HuH-7 (cell line): ENCODE measurements at places on chromosomes 2 and 18.

- no peak for DNase-seq
These were observed 24.6 kb downstream of the ITGB6 start for GRCh38 chr2:160175169-160176134.

DNA sequence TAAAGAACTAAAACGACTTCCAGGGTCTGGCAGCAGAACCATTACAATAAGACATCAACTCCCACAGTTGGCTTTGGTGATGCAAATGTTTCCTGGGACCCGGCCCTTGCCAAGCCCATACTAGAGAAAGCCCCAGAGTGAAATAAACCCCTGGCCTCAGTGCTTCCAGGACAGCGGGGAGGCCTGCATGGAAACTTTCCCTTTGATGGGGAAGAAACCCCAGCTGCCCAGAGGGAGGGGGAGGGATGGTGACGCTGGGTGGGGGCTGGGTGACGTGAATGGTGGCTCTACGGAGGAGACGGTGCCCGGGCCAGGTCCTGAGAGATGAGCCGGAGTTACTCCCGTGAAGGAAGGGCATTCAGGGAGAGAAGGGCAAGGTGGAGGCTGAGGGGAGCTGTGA lies 27.5 kb downstream of the INHBB start:
- no peak for DNase-seq

- no peak for DNase-seq
These were observed 127.7 kb upstream of the CHST9 start for GRCh38 chr18:27312853-27313252.

GRCh38 chr2:97812931-97813330 lies 99.6 kb downstream of the ZAP70 start:
- no peak for DNase-seq

GRCh38 chr2:121321476-121321875 lies 36.5 kb upstream of the TFCP2L1 start:
- DNase-seq: no peak

- DNase-seq: no peak
These were observed 48.6 kb downstream of the PDCL3 start for GRCh38 chr2:100611079-100612029.

DNA sequence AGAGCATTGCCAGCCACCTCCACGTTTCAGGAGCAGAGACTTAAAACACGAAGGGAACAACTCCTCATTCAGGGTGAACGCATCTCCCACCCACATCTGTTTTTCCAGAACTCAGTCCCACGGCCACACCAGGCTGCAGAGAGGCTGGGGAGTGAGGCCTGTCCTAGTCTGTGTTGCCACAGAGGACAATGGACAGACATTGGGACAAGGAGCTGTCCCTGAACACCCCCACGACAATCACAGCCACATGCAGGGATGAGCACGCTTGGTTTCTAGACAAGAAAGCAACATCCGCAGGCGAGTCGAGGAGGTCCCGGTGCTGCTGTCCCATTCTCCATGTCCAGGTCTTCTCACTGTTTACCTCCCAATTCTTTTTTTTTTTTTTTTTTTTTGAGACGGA lies 167.4 kb downstream of the EIPR1 start:
- no peak for DNase-seq

GRCh38 chr2:133286326-133286922 lies 281.8 kb downstream of the NCKAP5 start:
- no peak for DNase-seq

DNA sequence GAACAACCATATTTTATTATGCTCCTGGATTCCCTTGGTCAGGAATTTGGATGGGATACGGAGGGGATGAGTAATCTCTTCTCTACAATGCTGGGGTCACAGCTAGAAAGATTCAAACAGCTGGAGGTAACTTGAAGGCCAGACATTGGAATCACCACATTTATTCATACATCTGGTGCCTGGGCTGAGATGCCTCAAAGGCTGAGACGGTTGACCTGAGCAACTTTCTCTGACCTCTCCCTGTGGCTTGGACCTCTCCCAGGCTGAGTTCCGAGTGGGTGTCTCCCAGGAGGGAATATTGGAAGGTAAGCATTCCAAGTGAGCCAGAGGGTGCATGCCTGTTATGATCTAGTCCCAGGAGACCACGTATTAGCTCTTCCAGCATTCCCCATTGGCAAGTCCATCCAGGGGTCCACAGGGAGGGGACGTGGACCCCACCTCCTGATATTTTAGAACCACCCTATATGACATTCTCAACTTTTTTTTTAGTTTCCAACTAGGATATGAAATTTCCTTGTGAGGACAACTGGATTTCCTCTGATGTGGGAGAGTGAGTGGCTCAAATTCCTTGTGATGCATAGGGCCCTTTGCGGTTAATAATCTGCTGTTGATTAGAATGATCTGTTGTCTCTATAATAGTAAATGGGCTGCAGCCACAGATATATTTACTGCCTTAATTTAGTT lies 101.8 kb downstream of the MRPS9 start:
- DNase-seq: no peak

- DNase-seq: no peak
These were observed 1.1 kb upstream of the NYAP2 start for GRCh38 chr2:225398372-225398771.

- no peak for DNase-seq
These were observed 33.1 kb downstream of the SERTAD2 start for GRCh38 chr2:64620661-64621060.

GRCh38 chr2:119746836-119747686 lies 12.7 kb upstream of the PTPN4 start:
- no peak for DNase-seq
